ENCODE measurements at places on chromosomes 1 and 21.

DNA sequence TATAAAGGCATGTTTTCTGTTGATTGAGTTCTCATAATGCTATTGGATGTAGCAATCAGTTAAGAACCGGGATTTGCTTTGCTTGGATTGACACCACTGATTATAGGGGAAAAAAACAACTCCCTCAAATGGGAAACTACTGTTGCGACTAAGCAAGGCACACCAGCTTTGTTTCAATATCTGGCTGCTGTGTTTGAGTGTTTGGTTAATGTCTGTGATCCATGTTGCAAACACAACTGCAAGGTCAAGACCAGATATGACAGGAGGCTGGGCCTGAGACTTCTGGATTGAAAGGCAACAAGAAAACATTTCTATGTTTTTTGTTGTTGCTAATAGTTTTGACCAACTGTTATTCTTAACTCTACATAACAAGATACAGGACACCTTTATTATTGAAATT is 50.7 kb downstream of the MTR start:
- no peak for DNase-seq

DNA sequence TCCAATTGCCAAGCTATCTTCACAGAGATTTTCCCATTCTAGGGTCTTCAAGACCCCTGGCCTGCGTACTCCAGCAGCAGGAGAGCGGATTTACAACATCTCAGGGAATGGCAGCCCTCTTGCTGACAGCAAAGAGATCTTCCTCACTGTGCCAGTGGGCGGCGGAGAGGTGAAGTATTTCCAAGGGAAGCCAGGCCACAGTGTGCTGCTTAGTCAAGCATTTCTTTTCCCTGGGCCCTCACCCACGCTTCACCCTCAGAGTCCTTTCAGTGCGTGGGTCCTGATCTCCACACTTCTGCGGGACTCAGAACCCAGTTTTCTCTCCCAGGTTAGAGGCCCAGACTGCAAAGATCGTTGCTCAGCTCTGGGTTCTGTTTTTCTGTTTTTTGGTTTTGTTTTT is 13.1 kb downstream of the CDCA8 start:
- no peak for DNase-seq

DNA sequence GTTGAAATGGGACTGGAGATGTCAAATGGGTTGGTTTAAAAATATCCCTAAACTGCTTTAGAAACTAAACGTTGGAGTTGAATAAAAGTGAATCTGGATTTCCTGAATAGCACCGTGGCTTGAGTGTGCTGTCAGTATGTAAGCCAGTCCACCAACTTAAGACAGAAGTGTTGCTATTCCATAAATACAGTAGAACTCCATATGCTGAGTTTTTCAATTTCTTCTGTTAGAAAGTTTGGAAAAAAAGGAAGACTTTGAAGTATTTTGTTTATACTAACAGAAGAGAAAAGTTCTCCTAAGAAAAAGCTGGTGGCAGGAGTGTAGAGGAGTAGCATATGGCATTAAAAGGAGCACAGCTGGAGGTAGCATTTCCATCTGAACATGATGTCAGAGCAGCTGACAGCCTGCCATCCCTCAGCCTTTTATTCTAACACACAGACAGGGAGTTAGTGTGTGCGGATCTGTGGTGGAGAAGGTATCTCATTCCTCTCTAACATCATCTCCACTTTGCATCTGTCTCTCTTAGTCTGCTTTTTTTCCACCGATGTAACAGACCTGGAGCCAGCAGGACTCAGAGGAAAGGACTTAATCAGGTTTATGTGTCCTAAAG is at the start of gene ZBTB18:
Gene ZBTB18 (plus strand): TSS at position 449 of the 610 bp plus-strand sequence. CDS start 149 bp downstream, at position 598.
- peak; percentile 42 for DNase-seq

- no peak for DNase-seq
These were observed 11.2 kb upstream of the VPS45 start for GRCh38 chr1:150056407-150056806.

GRCh38 chr1:25683177-25683576 is 66.6 kb downstream of the MAN1C1 start:
- no peak for DNase-seq

DNA sequence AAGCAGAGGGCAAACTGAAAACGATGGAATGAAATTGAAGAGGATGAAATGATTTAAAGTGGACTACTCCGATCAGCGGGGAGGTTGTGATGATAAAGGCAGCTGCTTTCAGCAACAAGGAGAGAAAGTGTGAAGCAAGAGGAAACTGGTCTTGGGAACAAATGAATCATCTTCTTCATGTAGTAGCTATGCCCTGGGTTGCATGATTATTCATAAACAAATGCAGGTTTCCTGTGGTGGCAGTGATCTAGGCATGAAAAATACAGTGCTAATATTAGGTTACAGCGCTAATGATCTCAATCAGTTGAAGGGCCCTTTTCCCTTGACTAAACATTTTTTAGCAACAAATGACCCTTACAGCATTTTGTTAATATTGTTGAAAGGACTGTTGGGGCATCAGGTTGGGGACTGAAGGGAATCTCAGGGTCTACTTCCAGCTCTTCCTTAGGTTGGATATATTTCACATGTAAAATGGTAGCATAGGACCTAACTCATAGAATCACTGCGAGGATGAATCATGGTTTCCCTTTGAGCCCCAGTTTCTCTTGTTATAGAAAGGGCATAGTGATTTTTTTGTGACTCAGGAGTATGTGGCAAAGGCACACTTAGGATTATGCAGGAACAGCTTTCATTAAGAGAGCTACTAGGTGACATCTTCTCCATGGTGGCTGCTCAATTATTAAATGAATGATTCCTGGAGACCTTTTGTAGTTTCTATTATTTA is 1.9 kb upstream of the ZFYVE9 start:
- peak; percentile 94 for DNase-seq
